Motor neuron (in vitro differentiated cells): ENCODE measurements at places on chromosomes 4 and X.

DNA sequence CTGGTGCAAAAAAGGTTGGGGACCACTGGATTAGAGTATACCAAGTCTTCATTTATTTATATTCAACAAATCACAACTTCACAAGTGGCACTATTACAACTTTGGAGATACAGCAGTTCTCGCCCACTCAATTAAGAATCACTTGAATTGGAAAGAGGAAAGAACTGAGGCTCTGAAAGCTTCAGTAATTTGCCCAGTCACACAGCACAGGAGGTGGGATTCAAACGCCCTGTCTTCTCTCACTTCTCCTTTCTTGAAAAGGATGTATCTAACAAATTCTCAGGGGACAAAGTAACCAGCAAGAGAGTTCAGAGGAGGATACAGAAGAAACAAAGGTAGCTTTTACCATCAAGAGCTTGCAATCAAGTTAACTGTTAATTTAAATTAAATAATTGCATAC is 12.4 kb downstream of the SMIM14 start:
- no peak for ATAC-seq

- ATAC-seq = no peak
Measured at GRCh38 chr4:85701861-85702321, 226.9 kb downstream of the ARHGAP24 start.

DNA sequence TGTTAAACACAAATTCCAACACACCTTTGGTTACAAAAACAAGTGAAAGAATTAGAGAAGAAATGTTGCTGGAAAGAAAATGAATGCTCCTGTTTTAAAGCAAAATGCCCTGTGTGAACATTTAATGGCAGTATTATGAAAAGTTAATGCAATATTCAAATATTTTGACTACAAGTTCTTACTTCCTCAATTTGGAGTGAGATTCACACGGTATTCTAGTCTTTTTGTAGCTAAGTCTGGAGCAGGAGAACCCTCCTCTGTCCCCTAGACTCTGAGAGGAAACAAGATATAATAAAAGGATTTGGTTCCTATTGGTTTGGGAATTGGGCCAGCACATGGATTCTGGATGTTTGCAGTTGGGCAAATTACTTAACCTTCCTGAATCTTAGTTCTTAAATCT is 12.7 kb downstream of the MAD2L1 start:
- ATAC-seq = no peak

DNA sequence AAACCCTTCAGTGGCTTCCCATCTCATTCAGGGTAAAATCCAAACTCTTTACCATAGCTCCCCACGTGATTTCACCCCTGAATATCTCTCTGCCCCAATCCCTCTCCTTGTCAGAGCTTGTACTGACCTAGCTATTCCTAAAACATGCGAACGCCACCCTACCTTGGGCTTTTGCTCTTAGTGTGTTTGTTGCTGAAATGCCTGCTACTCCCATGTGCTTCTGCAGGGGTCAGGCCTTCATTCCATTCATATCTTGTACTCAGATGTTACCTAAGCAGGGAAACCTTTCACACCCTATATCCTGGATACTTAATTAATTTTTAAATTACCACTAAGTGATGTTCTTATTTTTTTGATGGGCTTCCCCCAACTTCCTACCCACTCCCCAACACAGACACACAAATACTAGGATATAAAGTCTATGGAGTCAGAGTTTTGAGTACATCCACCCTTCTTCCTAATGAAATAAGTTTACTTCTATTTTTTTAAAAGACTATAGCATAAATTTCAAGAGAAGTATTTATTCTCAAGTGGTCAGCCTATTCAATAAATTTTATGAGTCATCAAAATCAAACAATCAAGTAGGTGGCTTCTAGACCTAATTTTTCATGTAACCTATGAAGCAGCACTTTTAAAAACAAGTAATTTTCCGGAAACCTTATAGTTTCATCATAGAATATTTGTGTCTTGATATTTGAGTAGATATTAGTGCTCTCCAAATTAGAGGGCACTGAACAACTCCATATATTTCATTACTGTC is 189.4 kb downstream of the RAPGEF2 start:
- ATAC-seq = no peak

- no peak for ATAC-seq
Measured at GRCh38 chr4:128232719-128233118, 54.9 kb downstream of the PGRMC2 start.

DNA sequence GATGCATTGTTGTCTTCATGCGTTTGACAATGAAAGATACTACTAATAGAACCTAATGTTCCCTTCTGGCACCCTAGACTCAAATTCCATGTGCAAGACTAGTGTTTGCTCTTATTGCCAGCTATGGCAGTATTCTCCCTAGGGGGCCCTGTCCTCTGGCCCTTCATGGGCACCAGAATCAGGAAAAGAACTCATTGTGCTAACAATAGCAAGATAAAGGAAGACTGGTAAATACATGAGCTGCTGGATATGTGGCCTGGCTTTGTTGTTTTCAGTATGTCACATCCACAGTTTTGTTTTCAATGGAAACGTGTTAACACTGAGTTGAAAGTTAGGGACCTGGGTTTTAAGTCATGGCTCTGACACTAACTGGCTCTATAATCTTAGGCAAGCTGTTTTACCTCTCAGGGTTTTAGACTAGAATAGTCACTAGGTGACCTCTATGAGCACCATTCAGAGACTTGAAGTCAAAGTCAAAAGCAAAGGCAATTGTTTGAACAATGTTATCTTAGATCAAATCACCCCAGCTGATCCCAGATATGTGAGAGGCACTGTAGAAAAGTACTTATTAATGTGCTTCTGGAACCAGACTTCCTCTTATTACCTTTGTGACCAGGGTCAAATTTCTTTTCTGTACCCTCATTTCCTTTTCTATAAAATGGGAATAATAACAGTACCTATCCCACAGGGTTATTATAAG is 253.7 kb upstream of the DIAPH2 start:
- no peak for ATAC-seq

GRCh38 chrX:7147413-7147977 is at the start of gene STS:
TSS of gene STS (plus strand) at chrX:7147712. CDS start at chrX:7253200, 105,488 bp downstream.
- ATAC-seq = peak; percentile 71
